ENCODE measurements at places on chromosomes 2 and 18.

GRCh38 chr18:34224423-34225217 is at the start of gene NOL4:
Gene NOL4 (minus strand): TSS chr18:34224913. CDS start chr18:34223253, 1,660 bp downstream.
- DNase-seq, result no peak

- no peak for DNase-seq
These were observed 42.2 kb downstream of the THNSL2 start for GRCh38 chr2:88212251-88212790.

DNA sequence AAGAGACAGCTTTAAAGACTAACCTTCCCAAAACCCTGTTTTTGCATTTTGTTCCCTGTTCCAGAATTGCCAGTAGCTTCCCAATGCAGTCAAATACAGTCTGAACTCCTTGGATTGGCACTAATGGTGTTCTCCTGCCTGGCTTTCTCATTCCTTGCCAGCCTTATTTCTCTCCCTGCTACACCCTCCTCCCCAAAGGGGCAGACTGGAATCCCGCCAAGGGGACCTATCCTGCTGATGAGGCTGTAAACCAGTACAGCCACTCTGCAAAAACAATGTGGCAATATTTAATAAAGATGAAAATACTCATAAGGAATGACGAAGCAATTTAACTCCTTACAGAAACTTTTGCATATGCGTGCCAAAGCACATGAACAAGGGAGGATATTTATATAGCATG is 4.5 kb upstream of the SLC4A5 start:
- no peak for DNase-seq

DNA sequence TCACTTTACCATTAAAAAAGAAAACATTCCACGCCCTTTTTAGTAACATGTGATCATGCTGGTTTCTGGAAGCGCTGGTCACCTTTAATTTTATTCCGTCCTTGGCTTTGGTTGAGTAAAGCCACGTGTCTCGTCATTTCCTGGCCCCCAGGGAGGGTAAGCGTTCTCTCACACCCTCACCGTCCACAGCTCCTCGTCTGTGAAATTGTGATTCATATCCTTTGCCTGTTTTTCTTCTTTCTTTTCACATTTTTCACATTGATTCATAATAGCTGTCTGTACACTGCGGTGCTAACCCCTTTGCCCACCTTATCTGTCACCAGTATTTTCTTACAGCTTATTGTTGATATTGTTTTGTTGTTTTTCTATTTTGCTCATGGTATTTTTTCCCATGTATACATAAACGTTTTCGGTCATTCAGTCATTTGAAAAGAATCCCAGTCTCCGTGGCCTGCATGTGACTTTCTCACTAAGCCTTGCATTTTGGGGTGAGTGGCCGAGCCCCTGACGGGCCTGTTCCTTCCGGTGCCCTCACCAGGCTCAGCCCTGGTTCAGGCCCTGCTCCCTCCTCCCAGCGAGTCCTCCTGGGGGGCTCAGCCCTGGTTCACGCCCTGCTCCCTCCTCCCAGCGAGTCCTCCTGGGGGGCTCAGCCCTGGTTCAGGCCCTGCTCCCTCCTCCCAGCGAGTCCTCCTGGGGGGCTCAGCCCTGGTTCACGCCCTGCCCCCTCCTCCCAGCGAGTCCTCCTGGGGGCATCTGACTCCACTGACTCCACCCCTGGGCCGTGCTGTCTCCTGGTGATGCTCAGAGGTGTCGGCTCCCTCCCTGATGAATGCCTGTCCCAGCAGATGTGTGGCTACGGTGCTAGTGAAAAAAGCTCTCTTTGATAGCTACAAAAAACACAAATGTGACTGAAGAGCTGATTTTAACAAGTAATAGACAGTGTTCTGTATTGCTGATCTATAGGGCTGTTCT is 249.7 kb upstream of the PXDN start:
- DNase-seq, result no peak

DNA sequence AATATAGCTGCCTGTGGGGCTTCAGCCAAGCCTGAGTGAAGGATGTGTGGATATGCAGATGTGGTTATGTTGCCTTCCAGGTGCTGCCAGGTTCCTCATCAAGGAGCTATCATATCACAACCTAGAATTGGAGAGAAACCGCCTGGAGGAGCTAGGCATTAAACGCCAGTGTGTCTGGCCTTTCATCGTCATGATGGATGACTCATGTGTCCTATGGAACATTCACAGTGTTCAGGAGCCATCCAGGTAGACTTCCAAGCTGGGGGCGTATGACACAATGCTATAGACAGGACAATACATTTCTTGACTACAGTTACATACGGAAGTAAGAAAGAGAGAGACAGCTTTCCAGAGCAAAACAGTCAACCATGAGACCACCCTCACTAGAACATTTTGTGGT is 86.8 kb downstream of the ESCO1 start:
- no peak for DNase-seq

DNA sequence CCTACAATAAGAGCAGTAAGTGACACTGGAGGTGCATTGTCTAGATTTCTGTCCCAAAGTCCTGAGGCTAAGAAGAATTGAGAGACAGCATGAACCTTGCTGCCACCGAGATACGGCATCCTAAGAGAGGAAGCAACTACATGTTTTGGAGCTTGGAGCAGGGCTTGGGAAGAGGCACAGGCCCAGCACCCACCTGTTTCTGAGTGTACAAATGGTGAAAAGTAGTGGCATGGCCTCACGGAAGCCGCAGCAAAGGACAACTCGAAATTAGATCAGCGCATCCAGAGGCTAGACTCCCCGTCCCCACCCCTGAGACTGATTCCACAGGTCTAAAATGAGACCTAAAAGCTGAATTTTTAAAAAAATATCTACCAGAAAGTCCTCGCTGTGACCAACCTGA is 127.5 kb downstream of the PTGR3 start:
- DNase-seq, result no peak

GRCh38 chr18:6493194-6493593 is 78.5 kb upstream of the L3MBTL4 start:
- no peak for DNase-seq

GRCh38 chr2:105177536-105178254 is 63.8 kb upstream of the GPR45 start:
- DNase-seq, result no peak

- peak; percentile 56 for DNase-seq
These were observed 67.4 kb downstream of the STEAP3 start for GRCh38 chr2:119290859-119291587.

DNA sequence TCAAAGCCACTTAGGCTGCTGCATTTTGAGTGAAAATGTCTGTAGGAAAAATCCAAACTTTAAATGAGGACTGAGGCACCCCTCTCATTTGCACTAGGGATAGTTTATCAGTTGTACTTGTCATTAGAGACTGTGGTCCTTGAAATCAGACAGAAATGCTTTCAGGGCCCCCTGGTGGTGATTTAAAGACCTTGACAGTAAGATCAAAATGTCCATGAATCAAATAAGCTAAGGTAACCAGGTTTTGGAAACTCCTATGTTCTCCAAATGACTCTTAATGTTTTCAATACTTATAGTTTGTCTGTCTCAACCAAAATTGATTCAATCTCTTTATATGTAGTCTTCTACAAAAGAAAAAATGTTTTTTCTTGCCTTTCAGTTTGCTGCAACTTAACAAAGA is 28.8 kb upstream of the DDX18 start:
- DNase-seq, result peak; percentile 7

DNA sequence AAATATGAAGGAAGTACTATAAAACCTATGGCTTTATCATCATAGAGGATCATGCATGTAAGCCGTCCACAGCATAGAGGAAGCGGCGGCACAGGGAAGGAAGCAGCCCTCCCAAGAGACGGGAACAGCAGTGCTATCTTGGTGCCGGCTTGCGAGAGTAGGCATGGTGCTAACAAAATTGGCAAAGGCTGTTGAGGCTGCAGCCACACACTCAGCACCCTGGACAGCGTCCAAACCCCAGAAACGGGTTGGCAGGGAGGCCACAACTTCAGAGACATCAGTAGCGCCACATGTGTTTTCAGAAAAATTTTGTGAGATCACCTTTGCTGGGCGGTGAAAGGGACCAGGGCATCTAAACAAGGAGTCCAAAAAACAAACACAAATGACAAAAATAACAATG is 37.7 kb downstream of the NETO1 start:
- no peak for DNase-seq

GRCh38 chr2:218320704-218321336 is 28.5 kb upstream of the TMBIM1 start:
- no peak for DNase-seq

DNA sequence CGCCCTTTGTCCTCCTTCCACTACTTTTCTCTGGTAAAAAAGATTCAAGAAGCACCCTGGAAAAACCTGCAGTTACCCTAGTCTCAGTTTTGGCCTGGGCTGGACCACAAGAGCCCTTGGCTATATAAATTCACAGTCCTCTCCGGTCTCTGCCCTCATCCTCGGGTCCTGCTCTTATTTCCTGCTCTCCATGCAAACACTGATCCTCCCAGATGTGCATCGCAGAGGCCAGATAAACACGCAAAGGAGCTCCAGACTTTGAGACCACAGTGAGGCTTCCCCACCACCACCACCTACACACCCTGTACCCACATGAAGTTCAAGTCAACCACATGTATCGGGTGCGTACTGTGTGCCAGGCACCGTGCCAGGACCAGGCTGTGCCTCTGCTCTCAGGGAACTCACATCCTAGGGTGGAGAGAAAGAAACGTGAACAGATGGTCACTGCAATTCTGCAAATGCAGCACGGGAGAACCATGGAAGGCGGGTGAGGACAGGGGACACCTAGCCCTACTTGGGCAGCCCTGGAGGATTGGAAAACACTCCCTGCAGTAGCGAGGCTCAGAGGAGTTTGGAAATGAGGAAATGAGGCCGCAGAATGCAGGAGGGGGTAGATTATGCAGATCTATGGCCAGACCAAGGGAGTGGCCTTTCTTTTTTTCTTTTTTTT is 7.4 kb downstream of the CTDSP1 start:
- DNase-seq, result peak; percentile 51

DNA sequence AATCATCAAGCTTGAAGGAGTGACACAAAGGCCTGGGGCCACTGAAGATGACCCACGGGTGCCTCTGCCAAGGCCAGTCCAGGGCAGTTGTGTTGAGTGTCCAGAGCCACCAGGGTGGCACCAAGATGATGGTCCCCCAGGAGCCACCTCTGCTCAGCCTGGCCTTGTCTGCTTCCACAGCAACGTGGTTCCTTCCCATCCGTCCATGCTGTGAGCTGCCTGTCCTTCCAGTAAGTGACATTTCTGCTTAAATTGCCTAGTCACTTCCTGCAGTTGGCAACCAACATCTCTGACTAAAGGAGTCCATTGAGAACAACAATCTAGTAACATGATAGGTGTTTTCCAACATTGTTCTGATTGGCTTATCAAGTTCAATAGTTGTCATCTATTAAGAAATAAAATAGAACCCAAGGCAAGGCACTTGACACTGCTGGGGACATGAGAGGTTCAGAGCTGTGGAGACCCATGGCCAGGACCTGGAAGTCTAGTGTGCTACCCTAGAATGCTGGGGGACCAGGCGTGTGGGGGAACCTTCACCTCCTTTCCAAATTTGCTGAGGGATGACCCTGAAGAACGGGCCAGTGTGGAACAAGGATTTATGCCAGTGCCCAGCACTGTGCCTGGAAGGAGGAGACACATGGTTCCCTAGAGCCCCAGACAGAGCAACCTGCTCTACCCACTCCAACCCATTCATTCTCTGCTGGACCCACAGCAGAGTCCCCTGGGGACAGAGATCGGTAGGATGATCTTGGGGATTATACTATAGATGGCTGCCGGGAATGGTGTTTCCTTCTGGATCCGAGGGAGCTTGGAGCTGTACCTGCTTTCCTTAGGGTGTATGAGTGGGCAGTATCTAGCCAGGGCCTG is 98.9 kb upstream of the EPC2 start:
- DNase-seq, result no peak

- no peak for DNase-seq
These were observed 464.2 kb upstream of the UBE2E3 start for GRCh38 chr2:180516232-180516631.

DNA sequence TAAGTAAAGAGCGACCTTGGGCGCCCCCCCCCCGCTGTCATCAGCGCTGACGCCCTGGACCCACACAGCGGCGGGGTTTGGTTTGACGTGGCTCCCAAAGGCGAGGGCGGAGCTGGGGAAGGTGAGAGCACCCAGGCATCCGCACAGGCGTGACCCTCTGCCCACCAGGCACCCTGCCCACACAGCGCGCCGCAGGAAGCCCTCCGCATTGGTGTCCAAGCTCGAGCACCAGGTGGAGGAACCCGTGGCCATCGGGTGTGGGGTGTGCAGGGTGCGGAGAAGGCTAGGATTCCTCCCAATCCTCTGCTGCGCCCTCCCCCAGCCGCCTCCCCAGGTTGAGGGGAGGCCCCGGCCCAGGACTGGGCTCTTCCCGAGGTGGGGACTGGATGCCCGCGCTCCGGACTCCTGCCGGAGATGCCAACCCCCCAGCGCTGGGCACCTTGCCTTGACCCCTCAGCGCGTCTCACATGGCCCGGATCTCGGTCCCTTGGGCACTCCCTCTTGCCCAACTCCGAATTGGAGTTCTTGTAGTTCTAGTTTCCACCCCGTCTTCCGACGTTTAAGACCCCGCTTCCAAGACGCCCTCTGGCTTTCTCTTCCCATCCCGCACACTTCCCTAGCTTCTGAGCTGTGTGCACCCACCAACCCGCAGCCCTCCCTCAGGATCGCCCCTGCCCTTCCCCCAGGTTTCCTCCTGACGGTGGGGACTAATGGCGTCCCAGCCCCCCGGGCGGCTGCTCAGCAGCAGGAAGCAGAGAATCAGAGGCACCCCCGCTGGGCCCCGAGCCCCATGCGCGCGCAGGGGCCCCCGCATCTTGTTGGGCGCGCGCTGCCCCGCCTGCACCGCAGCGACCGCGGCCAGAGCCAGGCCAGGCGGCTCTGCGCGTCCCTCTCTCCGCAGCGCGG is 25.9 kb upstream of the RESP18 start:
- DNase-seq, result no peak

- no peak for DNase-seq
These were observed 33.5 kb downstream of the FEZ2 start for GRCh38 chr2:36564377-36564930.

DNA sequence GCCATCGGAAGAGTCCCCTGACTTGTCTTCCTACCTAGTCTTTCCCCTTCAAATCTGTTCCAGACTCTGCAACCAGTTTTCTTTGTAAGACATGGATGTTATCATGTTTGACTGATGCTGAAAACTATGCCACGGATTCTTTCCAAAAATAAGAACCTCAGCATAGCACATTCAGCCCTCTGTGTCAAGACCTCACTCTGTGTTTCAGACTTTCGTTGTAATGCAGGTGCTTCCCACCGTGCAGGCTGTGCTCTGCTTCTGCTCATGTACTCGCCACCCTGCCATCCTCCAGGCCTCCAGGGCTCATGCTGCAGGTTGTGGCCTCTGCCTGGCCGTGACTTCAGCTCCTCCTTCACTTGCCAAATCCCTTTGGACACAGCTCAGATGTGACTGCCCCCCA is 347.0 kb upstream of the RAB12 start:
- DNase-seq, result no peak

DNA sequence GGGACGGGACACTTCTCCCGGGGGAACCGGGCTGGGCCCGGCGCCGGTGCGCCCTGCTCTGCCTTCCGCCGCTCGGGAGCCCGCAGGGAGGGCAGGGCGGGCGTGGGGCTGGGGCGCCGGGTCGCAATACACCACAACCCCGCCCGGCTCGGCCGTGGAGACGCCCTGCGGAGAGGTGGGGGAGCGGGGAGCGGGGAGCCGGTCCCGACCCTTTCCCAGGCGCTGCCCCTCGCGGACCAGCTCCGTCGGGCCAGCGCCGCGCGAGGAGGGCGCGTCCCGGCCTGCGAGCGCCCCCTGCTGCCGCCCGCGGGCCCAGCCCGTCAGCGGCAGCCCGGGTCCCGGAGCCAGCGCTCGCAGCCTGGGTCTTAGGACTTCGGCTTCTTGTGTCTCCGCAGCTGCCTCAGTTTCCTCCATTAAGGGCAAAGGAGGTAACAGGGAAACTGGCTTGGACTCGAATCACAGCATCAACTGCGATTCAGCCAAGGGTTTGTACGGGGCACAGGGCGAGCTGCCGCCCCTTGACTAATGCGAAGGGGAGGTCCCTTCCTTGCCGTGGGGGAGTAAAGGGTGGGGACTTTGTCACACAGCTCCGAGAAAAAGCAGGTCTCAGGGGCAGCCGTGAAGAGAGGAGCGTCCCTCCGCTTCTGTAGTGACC is 635 bp upstream of the ADRA2B start:
- peak; percentile 71 for DNase-seq
